Stimulated activated CD8-positive, alpha-beta memory T cell treated with anti-CD3 and anti-CD28 coated beads, Interleukin-12 subunit alpha, Interleukin-12 subunit beta, amount 100 ng/mL, for 4 hours (primary cell): ENCODE measurements at places on chromosomes 6 and 20.

- DNase-seq, result no peak
Observed at GRCh38 chr6:50087231-50087954, 37.7 kb upstream of the DEFB112 start.

DNA sequence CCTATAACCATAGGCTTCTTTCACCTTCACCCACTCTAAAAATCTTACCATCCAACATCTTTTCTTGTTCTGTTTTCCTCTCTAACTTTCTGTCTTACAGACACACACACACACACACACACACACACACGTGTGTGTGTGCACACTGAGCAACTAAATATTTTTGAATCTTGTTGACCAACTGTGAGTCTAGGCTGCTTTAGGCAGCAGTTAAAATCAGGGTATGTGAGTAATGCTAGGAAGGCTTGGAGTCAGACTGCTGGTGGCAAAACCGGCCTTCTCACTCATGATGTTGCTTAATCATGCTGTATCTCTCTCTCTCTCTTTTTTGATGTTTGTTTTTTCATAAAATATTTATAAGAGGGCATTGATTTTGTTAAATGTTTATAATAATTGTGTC lies 103.1 kb upstream of the TBX18 start:
- DNase-seq, result no peak

- no peak for DNase-seq
Observed at GRCh38 chr6:125910527-125910926, 46.0 kb upstream of the HINT3 start.

GRCh38 chr6:150445486-150445885 lies 76.7 kb downstream of the IYD start:
- no peak for DNase-seq

DNA sequence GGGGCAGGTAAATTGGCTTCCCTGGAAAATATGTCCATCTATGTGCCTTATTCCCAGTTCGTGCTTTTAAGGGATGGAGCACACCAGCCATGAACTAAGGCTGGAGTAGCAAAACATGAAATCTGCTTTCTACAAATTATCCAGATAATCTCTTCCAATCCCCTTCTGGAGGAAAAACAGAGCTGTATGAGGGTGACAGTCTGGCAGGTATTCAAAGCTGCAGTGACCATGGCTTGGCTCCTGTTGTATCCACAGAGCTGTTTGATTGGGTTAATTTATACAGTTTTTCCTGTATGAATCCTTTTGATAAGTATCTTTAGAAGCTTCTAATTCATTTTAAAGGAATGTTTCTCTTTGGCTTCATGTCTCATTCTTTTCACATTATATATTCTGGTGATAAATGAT lies 144.4 kb downstream of the AIG1 start:
- DNase-seq, result no peak

GRCh38 chr6:75089151-75089897 lies 116.5 kb downstream of the COL12A1 start:
- no peak for DNase-seq

GRCh38 chr6:88840796-88841539 lies 122.5 kb downstream of the RNGTT start:
- DNase-seq, result no peak

- peak; percentile 6 for DNase-seq
Observed at GRCh38 chr6:20400456-20401204, 1.0 kb upstream of the E2F3 start.

DNA sequence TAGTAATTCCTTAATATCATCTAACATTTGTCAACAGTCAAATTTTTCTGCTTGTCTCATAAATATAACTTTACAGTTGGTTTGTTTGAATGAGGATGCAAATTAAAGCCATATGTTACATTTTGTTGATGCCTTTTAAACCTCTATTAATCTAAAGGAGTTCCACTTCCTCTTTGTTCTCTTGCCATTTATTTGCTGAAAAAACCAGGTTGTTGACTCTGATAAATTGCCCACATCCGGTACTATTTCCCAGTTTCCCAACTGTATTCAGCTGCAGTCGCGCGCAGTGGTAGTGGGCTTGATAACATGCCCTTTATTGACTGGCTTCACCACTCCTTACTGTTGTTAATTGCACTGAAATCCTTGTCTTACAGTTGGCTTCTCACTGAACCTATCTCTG lies 32.8 kb upstream of the SIRPB2 start:
- no peak for DNase-seq

GRCh38 chr6:968791-969190 lies 275.9 kb upstream of the EXOC2 start:
- no peak for DNase-seq

- DNase-seq, result no peak
Observed at GRCh38 chr6:75215291-75215690, 9.4 kb upstream of the COL12A1 start.

- DNase-seq, result no peak
Observed at GRCh38 chr6:148523551-148523950, 180.9 kb downstream of the SASH1 start.

- DNase-seq, result peak; percentile 4
Observed at GRCh38 chr6:10528158-10528981, 7.2 kb downstream of the GCNT2 start.

GRCh38 chr6:39496915-39497314 lies 174.4 kb upstream of the KCNK16 start:
- DNase-seq, result no peak

DNA sequence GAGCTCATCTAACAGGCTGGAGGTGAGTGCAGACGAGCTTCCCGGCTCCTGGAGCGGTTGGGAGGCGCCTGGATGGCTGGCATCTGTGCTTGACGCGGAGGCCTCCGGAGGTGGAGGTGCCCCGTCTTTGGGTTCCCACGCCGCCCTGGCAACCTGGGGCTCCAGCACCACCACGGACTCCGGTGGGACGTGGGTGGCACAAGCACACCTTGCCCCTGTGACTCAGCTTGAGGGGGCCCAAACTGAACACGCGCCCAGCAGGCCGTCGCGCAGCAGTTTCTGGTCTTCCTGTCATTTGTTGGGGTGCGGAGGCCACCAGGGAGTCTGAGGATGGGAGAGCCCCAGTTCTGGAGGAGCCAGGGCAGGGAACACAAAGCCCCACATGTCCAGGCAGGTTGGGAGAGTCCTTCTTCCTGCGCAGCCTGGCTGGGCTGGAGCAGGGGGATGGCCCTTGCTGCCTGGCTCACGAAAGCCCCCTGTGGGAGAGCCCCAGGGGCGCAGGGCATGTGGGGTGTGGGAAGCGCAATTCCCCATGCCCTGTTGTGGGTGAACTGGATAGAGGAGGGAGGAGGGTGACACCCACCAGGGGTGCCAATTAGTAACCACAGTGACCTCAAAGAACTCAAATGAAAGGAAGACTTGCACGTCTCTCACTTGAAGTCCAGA lies 1378.6 kb upstream of the DEFB115 start:
- DNase-seq, result no peak

DNA sequence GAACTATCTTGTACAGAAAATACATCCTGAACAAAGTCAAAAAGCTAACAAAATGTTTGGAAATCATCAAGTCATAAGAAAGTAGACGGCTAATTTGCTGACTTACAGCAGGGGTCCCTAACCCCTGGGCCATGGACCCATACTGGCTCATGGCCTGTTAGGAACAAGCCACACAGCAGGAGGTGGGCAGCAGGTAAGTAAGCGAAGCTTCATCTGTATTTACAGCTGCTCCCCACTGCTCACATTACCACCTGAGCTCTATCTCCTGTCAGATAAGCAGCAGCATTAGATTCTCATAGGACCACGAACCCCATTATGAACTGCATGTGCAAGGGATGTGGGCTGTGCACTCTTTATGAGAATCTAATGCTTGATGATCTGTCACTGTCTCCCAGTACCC lies 115.5 kb downstream of the CDK19 start:
- no peak for DNase-seq
